Thoracic aorta (tissue), 2 donors: ENCODE measurements at places on chromosomes 12 and 14. TPM values are rescaled to one million over a fixed set of nuclear protein-coding genes. Genes with fewer than 3 reads are reported as not detected.

DNA sequence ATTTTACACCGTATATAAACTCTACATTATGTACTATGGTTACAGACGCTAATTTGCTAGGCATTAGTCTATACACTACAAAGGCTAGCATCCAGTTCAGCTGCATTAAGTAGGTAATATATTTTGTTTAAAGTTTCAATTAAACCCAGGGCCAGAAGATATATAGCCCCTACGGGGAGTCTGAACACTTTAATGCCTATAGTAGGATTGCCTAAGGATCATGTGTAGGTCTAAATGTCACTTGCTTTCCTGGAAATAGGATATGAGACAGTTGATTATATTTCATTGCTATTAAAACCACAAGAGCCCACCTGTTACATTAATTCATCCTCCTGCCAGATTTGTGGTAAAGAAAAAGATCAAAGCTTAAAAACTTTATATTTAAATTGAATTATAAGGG is 286.9 kb downstream of the TMTC2 start:
- DNase-seq, result no peak
- no peak overlapping the region for H3K4me3 ChIP-seq
- no peak overlapping the region for H3K27ac ChIP-seq
- H3K27me3 ChIP-seq, result no peaks in the 10 kb centered on the region
- H3K4me1 ChIP-seq, result no peaks in the 10 kb centered on the region
- H3K36me3 ChIP-seq, result no peaks in the 10 kb centered on the region

- H3K4me3 ChIP-seq, result no peak overlapping the region
- no peaks in the 10 kb centered on the region for H3K27me3 ChIP-seq
- no peak for DNase-seq
- H3K36me3 ChIP-seq, result no peaks in the 10 kb centered on the region
- H3K4me1 ChIP-seq, result peaks cover 7% of the 10 kb centered on the region
- H3K27ac ChIP-seq, result no peak overlapping the region
Measured at GRCh38 chr12:24175284-24175683, 225.8 kb upstream of the SOX5 start.

GRCh38 chr14:86766469-86766868 is 1226.5 kb downstream of the GALC start:
- no peak for DNase-seq
- no peaks in the 10 kb centered on the region for H3K36me3 ChIP-seq
- H3K27ac ChIP-seq, result no peak overlapping the region
- no peaks in the 10 kb centered on the region for H3K27me3 ChIP-seq
- no peak overlapping the region for H3K4me3 ChIP-seq

- H3K4me1 ChIP-seq, result peaks cover 3% of the 10 kb centered on the region
- H3K4me3 ChIP-seq, result no peak overlapping the region
- H3K27ac ChIP-seq, result no peak overlapping the region
- H3K36me3 ChIP-seq, result no peaks in the 10 kb centered on the region
Measured at GRCh38 chr12:127485528-127485927, 781.4 kb upstream of the TMEM132C start.

PACS2 gene
- 80.4 TPM for total RNA-seq

DNA sequence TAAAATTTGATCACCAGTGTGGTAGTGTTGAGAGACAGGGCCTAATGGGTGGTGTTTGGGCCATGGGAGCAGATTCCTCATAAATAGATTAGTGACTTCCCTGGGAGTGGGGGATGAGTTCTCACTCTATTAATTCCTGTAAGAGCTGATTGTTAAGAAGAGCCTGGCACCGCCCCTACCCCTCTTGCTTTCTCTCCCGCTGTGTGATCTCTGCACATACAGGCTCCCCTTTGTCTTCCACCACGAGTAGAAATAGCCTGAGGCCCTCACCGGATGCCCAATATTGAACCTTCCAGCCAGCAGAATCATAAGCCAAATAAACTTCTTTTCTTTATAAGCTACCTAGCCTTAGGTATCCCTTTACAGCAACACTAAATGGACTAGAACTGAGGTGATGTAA is 31.9 kb upstream of the CAND1 start:
- H3K27ac ChIP-seq, result no peak overlapping the region
- H3K36me3 ChIP-seq, result no peaks in the 10 kb centered on the region
- no peak for DNase-seq
- H3K27me3 ChIP-seq, result no peaks in the 10 kb centered on the region

NYNRIN gene
- total RNA-seq, result 11.6 TPM

- H3K36me3 ChIP-seq, result no peaks in the 10 kb centered on the region
- H3K27me3 ChIP-seq, result no peaks in the 10 kb centered on the region
- no peak overlapping the region for H3K4me3 ChIP-seq
- no peak for DNase-seq
- H3K27ac ChIP-seq, result no peak overlapping the region
Measured at GRCh38 chr12:67239061-67239460, 30.1 kb upstream of the CAND1 start.

DNA sequence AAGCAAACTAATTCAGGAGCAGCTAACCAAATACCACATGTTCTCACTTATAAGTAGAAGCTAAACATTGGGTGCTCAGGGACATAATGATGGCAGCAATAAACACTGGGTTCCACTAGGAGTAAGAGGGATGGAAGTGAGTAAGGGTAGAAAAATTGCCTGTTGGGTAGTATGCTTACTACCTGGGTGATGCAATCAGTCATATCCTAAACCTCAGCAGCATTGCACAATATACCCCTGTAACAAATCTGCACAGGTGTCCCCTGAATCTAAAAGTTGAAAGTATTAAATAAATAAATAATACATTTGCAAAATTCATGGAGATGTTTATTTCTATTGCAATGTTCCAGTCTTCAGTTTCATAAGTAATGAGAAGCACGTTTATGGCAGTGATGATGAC is 409.8 kb upstream of the FOXG1 start:
- no peaks in the 10 kb centered on the region for H3K27me3 ChIP-seq
- no peak for DNase-seq
- H3K4me1 ChIP-seq, result no peaks in the 10 kb centered on the region
- no peak overlapping the region for H3K4me3 ChIP-seq

DNA sequence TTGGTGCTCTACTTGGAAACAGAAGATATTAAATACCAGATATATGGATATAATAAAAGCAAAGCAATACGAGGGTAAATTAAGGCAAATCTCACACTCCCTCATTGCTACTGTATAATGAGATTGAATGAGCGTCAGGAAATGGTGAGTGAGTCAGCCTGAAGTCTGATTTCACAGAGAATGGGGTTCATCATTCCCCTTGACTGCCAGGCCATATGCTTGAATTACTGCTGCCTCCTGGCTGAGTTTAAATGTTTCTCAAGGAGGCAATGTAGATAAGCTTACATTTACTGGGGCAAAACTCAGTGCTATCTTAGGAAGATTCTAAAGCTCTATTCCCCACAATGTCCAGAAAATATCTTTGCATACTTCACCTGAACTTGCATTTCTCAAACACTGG is 380.2 kb downstream of the TMEM132D start:
- DNase-seq, result no peak
- no peaks in the 10 kb centered on the region for H3K36me3 ChIP-seq
- H3K27ac ChIP-seq, result no peak overlapping the region

DNA sequence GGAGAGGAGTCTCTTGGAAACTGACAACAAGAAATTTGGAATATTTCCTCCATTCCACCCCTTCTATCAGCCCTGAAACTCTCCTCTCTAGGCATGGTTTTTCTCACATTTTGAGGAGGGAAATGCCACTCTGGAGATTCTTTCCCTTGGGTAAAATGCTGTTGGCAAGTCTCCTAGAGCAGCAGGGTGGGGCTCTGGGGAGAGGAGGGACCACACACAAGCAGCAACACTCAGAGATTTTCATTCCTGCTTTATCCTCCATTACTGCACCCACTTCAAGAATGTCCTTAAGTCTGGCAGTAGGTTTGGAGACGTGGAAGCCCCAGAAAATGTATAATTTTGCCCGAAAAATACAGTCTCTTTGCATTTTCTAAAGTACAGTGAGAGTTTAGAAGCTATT is 130.8 kb upstream of the FLRT2 start:
- H3K27me3 ChIP-seq, result no peaks in the 10 kb centered on the region
- no peak overlapping the region for H3K27ac ChIP-seq
- H3K36me3 ChIP-seq, result no peaks in the 10 kb centered on the region
- peaks cover 11% of the 10 kb centered on the region for H3K4me1 ChIP-seq

TRPV4 gene
- 5.7 TPM for total RNA-seq

- H3K4me3 ChIP-seq, result no peak overlapping the region
- H3K27ac ChIP-seq, result no peak overlapping the region
- no peaks in the 10 kb centered on the region for H3K4me1 ChIP-seq
- H3K27me3 ChIP-seq, result no peaks in the 10 kb centered on the region
Measured at GRCh38 chr12:27937768-27938167, 34.8 kb downstream of the PTHLH start.

DNA sequence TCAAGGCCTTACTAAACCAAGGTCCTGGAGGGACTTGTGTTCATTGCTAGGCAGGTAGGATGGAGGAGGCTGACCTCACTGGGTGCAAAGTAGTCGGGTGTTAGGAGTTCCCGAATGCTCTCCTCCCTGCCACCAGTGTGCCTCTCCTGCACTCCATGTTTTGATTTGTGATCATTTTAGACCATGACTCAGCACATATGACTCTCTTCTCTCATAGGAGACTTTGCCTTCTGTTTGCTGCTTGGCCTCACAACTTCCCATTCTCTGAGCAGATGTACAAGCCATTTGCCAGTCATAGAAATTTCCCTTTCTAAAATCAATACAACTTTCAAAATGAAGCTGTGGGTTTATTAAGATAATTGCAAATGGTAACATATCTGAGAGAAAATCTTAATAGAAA is 46.6 kb upstream of the LRIG3 start:
- H3K4me1 ChIP-seq, result no peaks in the 10 kb centered on the region
- no peak overlapping the region for H3K27ac ChIP-seq
- H3K27me3 ChIP-seq, result no peaks in the 10 kb centered on the region
- H3K4me3 ChIP-seq, result no peak overlapping the region
- no peaks in the 10 kb centered on the region for H3K36me3 ChIP-seq
